HL-60 (cell line): ENCODE measurements at places on chromosomes 5 and 9.

- DNase-seq: no peak
Measured at GRCh38 chr5:103452089-103452488, 110.5 kb downstream of the NUDT12 start.

DNA sequence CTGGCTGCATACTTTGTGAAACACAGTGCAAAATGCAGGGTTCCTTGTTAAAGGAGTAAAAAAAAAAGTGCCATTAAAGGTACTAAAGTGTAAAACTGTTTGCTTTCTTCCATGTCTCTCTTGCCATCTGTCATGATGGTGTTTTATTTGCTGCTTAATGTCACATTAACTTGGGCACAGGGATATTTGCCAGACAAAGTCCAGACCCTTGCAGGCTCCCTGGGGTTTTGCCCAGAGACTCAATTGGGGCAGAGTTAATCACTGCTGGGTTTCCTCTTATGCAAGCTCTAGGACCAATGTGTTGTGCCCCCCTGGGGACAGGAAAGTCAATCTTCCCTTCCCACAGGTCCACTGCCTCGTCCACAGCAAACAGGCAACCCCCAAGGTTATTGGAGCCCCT, 274.3 kb upstream of the SGCD start:
- no peak for DNase-seq

DNA sequence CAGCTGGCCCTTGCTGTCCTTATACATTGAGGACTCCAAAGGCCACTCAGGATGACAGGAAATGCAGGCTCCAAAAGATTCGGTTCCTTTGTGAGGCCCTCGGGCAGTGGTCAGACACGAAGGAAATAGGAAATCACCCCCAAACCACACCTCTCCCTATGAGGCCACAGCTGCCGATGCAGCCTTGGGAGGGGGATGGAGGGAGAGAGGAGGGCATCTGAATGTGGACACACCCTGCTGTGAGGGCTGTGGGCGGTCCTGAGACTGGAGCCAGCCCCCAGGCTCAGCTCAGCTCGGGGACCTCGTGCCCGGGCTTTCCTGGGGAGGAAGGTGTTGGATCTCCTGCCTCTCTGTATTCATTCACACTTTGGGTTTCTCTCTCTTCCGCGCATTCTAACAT, 2.7 kb upstream of the CLPTM1L start:
- DNase-seq: no peak

- DNase-seq: no peak
Measured at GRCh38 chr5:127697894-127698600, 5.1 kb upstream of the CCDC192 start.

GRCh38 chr5:179696603-179697002, 2.2 kb upstream of the CANX start:
- no peak for DNase-seq

GRCh38 chr5:59565551-59565950, 328.0 kb downstream of the PDE4D start:
- DNase-seq: no peak

GRCh38 chr9:134390947-134391318, 64.7 kb downstream of the RXRA start:
- DNase-seq: no peak

GRCh38 chr5:21802869-21803490, 1050.2 kb downstream of the CDH12 start:
- no peak for DNase-seq

DNA sequence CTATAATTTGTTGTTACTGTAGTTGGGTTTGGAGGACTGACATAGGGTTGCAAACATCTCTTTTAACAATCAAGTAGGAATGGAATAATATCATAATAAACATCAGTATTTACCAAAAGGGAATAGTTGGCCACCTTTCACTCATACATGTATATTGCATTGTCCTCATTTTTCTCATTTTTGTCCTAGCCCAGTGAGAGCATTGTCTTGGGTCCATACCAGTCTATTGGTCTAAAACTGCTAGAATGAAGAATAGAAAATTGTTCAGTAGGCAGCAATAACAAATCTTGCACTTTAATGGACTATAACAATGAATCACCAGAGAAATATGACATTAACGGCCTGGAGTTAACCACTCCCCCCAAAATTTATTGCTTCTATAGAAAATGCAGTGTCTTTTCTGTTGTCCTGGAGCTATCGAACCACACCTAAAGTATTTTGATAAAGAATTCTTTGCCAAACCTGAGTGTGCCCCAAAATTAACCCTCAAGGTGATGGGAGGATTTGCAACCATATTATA, 80.9 kb upstream of the IL33 start:
- no peak for DNase-seq

GRCh38 chr5:14090290-14090689, 52.9 kb upstream of the TRIO start:
- DNase-seq: no peak

- no peak for DNase-seq
Measured at GRCh38 chr5:87136733-87137132, 130.9 kb upstream of the RASA1 start.

DNA sequence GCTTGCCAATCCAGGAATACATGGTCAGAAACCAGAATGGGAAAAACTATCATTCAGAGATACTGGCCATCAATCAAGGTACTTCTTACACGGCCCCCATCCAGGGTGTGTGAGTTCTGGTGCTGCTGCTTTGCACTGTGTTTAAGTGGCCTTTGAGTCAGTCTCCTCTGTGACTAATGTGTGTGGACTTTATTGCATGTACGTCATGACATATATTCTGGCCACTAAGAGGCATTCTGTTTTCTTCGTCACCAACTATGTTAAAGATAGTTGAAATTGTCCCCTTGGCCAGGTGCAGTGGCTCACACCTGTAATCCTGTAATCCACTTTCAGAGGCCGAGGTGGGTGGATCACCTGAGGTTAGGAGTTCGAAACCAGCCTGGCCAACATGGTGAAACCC, 8.5 kb downstream of the EXOSC3 start:
- no peak for DNase-seq

DNA sequence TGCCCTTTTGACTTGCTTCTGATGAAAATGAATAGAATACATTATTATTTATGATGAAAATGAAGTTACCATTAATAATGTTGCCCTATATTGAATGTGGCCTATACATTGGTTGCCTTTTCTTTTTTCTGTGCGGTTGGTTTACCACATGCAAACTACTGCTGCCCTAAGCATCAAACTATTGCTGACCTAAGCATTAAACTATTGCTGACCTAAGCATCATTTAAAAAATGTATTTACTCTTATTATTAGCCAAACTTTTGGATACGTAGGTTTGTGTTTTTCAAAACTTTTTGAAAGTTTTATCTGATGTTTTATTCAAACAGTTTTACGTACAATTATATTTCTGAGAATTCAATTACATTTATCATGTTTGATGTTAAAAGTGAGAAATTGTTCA, 76.0 kb upstream of the CDH10 start:
- DNase-seq: no peak

DNA sequence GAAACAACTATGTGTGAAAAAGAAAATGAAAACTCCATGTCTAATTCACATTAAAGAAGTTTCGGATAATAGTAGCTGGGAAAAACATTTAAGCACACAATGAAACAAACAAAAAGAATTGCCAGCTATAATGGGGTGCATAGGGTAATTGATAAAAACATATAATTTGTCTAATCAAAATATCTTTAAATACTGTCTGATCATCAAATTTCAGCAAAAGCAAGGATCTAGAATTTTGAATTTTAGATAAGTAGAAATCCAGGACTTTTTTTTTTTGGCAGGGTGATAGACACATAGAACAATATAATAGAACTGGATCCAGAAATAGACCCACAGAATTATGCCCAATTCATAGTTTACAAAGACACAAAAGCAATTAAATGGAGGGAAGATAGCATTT, 585.0 kb downstream of the TAF11L14 start:
- no peak for DNase-seq

DNA sequence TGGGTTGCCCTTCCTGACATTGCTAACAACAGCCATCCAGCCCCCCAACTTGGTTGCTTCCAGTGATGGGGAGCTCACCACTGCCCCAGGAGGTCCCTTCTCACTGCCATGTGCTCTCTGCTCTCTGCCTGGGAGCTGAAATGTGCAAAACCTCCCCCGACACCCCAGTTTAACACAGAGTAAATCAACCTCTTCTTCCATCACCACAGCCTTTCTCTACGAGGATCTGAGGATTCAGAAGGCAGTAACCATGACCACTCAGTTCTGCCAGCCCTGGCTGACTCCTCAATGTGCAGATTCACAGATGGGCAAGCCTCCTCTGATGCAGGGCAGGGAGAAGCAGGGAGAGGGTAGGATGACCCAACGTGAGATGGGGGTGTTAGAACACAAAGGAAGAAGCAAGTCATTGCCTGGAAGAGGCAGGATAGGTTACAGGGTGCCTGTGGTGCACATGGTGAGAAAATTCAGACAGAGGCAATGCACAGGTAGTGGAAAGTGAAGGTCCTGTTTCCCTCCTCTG, 185.0 kb downstream of the DAB2IP start:
- no peak for DNase-seq

GRCh38 chr5:156208271-156208670, 118.7 kb upstream of the SGCD start:
- no peak for DNase-seq

DNA sequence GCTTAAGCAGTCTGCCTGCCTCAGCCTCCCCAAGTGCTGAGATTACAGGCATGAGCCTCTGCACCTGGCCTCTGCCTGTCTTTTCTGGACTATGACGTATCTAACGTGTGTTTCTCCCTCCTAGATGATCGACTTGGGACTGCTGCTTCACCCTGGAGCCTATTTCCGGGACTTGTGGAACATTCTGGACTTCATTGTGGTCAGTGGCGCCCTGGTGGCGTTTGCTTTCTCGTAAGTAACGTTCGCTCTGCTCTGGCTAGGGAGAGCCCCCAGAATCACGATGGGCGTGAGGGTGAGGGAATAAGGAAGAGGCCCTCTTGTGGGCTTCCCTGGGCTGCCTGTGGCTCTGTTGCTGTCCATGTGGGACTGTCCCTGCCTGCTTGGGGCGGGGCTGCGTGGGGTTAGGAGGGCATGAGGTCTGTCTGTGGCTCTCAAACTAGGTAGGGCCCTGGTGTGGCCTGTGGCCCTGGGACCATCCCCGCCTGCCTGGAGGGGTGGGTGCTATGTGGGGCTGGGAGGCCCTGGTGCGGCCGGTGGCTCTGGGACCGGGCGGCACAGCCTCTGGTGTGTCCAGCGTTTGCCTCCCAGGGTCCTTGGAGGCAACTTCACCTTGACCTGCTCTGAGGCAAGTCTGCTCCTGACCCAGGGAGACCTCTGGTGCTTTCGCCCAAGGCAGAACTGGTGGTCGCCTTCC, 171.7 kb downstream of the CACNA1B start:
- no peak for DNase-seq

DNA sequence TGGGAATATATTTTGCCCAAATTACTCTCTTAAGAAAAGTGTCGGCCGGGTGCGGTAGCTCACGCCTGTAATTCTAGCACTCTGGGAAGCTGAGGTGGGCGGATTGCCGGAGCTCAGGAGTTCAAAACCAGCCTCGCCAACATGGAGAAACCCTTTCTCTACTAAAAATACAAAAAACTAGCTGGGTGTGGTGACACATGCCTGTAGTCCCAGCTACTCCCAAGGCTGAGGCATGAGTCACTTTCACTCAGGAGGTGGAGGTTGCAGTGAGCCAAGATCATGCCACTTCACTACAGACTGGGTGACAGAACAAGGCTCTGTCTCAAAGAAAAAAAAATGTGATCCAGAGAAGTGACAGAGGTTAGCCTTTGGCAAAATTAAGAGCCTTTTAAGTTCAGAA, 26.4 kb upstream of the TMEM171 start:
- DNase-seq: no peak

DNA sequence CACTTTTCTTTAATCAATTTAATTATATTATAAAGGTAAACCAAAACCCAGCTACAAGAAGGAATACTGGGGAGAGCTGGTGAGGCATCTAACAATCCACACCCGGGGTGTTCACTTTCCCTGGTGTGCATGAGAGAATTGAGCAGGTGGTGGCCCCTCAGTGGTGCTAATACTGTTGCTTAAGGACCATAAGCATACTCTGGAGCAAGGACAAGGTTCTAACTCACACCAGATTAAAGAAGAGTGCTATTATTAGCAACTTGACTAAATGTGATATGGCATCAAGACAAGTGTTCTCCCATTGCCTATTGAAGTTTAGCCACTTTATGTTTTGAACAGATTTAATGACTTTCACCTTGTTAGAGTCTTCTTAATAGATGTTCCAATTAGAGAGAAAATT, 8.8 kb downstream of the RGS7BP start:
- no peak for DNase-seq

- no peak for DNase-seq
Measured at GRCh38 chr5:10684303-10685086, 76.5 kb downstream of the DAP start.

DNA sequence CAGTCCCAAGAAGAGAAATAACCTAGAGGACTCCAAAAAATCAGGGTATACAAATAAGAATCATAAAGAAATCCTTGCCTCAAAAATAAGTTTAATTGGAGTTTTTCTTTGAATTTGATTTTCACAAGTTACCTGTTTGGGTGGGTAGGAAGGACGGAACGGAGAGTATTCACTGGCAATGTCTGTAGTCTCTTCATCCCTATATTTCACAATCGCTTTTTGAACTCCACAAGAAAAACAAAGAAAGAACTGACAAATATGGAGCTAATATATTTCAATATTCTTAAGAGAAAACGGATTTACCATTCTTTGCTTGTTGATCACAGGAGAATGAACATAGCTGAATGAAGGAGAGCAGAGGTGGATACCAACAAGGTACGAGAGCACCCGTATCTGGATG, 30.1 kb downstream of the MTMR12 start:
- DNase-seq: no peak

GRCh38 chr9:33867747-33868439, 50.9 kb downstream of the UBE2R2 start:
- DNase-seq: no peak

DNA sequence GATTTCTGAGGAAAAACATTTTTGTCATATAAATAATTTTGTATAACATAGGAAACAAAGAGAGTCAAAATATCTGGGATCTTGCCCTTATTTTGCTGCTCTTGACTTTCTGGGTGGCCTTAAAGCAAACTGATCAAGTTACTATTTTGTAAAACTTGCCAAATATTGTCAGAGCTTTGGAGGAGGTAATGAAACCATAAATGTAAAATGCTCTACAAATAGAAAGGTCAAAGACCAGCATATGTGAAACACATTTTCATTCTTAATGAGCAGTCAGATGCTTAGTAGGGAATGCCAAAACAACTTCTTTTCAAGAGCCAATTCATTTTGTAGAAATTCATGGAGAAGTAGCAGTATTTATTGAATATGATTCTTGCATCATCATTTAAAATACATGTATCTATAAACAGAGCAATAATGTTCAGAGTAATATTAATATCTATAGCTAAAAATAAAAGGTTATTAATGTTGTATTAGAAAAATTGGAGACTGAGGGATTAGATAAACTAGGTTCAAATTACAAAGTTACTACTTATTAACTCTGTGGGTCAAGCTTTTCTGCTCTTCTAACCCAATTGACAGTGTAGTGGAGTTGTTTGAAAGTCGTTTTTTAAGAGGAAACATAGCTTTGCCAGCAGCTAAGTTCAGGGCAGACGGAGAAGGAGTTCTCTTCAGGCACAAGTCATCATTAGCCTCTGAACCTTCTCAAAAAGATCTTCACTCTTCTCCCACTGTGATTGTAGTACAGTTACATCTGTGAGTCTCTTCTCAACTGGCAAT, 2053.1 kb downstream of the EFNA5 start:
- DNase-seq: no peak
